Mesothelial cell of epicardium (in vitro differentiated cells): ENCODE measurements at places on chromosomes 2 and 18. TPM values are rescaled to one million over a fixed set of nuclear protein-coding genes. Genes with fewer than 3 reads are reported as not detected.

The HOXD12 gene
- total RNA-seq, result 0.27 to 0.40 TPM (median 0.27 TPM) in 3 replicates

DNA sequence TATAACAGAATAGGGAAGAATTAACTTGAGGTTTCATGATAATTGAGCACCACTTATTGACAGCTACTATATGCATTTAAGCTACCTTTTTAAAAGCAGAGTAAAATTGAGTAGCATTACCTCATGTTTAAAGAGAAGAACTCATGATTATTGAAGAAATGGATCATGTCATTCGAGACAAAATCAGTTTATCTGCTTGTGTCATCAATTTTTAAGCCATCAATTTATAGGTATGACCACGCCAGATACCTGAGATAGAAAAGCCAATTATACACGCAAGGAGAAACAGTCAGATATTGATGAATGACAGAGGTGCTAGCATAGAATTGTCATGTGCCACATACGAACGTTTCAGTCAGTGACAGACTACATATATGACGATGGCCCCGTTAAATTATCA, 28.4 kb downstream of the DSG2 start:
- DNase-seq, result no peak

The NTSR2 gene
- total RNA-seq, result not detected in 3 replicates

DNA sequence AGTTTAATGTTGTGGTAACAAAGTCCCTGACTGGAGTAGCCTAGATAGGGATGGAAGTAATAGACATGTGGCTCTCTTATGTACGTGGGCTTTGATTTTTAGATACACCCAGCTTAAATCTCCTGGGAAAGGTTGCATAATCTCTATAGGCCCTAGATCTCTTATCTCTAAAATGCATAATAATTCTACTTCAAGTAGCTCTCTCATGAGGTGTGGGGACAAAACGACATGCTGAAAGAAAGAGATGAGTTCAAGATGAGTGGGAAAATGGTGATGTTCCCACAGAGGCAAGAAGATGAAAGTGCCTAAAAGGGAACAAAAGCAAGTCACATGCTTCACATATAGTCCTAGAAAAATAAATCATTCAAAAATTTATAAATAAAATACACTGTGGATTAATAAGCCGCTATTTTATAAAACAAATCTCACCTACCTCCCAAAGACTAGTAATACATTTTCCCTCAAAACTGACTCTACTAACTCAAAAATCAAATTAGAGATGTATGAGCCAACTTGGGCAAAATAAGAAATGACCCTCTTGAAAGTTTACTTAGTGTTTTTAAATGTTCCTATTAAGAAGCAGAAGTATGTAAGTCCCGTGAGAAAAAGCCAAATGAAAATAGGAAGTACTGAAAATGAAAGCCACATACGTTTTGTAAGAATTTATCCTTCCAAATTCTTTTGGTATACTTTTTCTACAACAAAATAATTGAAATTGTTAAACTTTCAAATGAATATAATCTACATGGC, 148.2 kb upstream of the ITGA4 start:
- no peak for DNase-seq

The MSGN1 gene
- not detected in 3 replicates for total RNA-seq

DNA sequence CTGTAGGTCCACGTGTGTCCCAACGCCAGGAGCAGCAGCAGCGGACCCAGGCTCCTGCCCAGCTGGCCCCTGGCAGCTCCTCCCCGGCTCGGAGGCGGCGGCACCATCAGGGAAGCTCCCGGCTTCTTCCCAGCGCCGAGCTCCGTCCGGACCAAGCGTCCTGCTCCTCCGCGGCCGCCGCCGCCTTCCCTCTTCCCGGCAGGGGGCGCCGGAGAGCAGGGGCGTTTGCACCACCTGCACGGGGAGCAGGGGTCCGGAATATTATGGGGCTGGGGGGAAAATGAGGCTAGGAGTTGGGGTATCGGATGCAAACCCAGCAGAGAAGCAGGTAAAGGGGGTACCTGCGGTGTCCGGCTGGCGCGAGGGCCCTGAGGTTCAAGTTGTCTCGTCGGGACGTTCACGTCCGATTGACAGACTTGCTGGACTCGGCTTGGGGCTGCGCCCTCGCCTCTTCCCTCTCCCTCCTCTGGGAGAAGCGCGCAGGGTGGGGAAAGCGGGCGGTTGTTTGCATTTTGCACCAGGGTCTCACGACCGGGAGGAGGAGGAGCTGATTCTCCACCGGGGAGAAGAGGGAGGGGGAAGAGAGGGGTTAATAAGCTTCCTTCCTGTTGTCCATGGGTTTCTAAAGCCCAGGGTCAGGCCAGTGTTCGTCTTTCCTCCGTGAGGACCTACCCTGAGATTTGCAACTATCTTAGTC, at the start of gene CCBE1:
TSS of gene CCBE1 (minus strand) at position 188 of the 697 bp plus-strand sequence.
- peak; percentile 93 for DNase-seq

GRCh38 chr18:37611614-37612279, 46.1 kb upstream of the CELF4 start:
- DNase-seq, result no peak
